ENCODE measurements at places on chromosomes 3 and 15.

DNA sequence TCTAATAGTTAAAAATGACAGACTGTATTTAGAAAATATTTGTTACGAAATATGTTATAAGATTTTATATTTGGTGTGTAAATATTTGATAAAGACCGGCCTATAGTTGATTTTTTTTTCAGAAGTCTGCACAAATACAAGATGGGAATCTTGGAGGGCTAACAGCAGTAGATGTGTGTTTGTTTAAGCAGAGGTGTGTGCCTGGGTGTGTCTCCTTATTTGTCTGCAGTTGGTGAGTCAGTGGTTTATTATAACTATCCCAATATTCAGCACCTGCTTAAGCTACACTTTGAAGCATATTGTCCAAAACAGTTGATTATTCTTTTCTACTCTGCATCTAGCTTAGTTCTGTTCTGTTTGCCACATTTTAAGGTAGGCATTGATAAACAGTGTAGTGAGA, 12.4 kb downstream of the GLCE start:
- no peak for DNase-seq

- DNase-seq: no peak
Measured at GRCh38 chr15:79431636-79432344, at the start of gene MINAR1. TSS of gene MINAR1 (plus strand) at chr15:79432336. CDS start at chr15:79456148, 23,812 bp downstream.

DNA sequence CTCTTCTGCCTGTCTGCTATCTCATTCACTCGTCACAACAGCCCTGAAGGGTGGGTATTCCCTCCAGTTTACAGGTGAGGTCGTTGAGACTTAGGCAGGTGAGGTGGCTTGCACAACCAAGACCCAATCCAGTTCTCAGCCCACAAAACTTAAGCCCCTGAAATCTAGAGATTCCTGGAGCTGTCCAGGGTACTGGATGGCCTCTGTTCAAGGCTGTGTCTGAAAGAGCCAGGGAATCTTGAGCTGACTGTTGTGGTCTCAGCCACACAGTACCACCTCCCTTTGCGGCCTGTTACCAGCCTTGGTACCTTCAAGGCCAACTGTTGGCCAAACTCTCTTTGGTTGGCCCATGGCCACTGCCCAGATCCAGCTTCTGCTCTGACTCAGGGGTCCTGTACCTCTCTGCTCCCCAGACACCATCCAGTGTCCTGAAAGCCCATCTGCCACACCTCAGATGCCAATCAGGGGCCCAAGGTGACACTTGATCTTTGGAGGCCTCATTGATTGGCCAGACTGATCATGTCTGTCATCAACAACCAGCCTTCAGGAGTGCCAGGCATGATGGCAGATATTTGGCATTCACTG, 10.9 kb upstream of the FAM107A start:
- DNase-seq: no peak

DNA sequence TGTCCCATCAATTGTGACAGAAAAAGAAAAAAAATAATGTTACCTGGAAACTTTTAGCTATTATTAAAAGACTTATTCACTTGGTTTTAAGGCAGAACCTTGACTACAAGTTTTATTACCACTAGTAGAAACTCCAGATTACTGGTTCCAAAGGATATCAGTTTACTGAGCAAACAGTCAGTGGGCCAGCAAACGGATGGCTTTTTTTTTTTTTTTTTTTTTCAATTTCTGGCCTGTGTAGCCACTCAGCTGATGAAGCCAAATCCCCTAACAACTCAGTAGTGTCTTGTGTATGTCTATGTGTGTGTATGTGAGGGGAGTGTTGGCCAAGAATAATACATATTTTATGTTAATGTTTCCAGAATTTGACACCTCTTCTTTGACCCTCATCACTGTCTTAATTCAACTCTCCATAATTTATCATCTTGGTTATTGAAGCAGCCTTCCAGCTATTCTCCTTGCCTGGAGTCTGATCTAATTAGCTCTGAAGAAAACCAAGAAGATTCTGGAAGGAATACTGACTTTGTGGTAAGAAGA, 724.9 kb downstream of the NSUN3 start:
- DNase-seq: peak; percentile 12

GRCh38 chr15:45644437-45644836, 9.6 kb downstream of the SQOR start:
- DNase-seq: no peak

DNA sequence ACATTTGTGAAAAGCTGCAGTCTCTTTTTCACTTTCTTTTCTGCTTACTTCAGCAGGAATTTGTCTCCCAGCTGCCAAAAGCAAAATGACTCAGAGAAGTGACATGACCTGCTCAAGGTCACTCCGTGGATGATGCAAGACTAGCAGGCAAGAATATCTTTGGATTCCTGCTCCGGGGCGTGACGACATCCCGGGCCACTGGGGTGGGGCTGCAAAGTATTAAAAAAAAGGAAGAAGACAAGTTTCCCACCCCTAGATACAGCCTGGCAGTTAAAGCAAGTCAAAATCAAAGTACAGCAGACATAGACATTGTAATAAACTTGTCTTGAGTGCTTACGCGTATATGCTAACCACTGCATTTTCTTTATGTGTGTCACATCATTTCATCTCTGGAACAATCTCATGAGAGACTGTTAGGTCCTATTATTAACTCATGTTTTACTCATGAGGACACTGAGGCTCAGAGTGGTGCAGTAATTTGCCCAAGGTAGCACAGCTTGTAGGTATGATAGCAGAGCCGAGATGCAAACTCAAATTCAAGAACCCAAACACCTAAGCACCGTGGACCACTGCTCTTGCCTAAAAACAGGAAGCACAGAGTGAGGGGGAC, 485.2 kb upstream of the PROK2 start:
- no peak for DNase-seq

DNA sequence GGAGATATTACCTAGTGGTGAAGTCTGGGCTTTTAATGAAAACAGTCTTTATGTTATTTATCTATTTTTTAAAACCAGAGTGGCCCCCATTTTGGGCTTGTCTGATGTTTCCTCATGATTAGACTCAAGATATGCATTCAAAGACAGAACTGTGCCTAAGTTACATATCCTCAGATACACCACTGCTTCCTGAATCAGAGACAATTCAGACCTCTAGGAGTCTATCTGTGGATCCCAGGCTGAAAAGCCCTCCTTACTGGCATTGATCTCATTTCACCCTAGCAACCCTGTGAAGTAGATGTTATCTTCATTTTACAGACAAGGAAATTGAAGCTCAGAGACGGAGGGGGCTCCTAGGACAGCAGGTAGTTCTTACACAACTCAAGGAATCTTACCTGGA, 16.8 kb upstream of the TGM5 start:
- no peak for DNase-seq

- DNase-seq: no peak
Measured at GRCh38 chr3:67067251-67067650, 69.1 kb downstream of the KBTBD8 start.

DNA sequence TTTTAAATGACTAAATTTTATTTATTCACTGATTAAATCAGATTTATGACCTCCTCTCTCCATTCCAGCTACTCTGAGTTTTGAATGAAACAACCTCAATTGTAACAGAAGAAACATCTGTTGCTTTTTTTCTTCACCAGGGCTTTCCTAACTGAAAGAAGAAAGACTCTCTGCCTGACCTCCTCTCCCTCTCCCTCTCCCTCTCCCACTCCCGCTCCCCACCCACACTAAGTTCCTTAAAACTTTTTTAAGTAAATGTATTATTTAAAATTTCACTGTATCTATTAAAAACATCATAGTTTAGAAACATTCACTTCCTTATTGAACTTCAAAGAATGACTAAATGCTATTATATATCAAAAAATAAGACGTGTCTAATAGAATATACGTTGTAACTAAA, 122.0 kb downstream of the TFDP2 start:
- DNase-seq: no peak

DNA sequence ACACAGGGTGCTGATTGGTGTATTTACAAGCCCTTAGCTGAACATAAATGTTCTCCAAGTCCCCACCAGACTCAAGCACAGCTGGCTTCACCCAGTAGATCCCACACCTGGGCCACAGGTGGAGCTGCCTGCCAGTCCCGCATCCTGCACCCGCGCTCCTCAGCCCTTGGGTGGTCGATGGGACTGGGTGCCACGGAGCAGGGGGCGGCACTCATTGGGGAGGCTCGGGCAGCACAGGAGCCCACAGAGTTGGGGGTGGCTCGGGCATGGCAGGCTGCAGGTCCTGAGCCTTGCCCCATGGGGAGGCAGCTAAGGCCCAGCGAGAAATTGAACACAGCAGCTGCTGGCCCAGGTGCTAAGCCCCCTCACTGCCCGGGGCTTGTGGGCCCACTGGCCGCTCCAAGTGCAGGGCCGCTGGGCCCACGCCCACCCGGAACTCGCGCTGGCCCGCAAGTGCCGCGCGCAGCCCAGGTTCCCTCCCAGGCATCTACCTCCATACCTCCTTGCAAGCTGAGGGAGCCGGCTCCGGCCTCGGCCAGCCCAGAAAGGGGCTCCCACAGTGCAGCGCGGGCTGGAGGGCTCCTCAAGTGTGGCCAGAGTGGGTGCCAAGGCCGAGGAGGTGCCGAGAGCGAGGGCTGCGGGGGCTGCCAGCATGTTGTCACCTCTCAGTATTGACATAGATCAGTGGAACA, 442.7 kb downstream of the OCA2 start:
- DNase-seq: no peak

GRCh38 chr3:113532698-113533533, 561 bp downstream of the SIDT1 start:
- no peak for DNase-seq

- DNase-seq: peak; percentile 23
Measured at GRCh38 chr3:39378088-39378487, 5.1 kb upstream of the SLC25A38 start.

GRCh38 chr15:69730281-69731080, 277.9 kb downstream of the RPLP1 start:
- no peak for DNase-seq

DNA sequence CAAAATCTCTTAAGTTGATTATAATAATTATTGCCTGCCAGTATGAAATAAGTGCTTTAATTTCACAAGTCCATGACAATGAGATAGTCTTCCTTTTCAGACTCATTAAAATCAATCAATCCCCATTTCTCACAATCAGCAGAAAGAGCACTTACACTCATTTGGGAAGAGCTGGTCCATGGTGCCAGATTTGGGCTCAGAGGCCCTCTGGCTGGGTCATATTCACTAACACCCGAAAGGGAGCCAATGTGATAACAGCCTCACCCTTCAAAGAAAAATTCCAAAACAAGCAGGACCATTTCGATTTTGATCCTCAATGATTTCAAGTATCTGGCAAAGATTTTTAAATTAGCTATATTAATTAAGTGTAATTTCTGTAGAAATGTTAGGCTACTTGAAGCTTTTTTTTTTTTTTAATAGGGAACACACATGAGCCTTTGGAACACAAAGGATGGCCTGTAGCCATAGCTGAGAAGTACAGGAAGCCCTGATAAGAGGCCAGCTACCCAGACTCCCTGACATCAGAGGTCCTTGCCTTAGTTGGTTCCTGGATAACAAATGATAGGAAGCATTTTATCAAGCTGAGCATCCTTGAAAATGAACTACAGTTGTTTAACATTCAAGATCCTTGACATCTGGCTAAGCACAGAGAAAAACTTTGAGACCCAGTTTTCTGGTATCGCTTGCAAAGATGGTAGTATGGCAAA, 17.1 kb downstream of the MCF2L2 start:
- no peak for DNase-seq

- peak; percentile 41 for DNase-seq
Measured at GRCh38 chr3:144866476-144866875, 894.9 kb downstream of the DIPK2A start.

DNA sequence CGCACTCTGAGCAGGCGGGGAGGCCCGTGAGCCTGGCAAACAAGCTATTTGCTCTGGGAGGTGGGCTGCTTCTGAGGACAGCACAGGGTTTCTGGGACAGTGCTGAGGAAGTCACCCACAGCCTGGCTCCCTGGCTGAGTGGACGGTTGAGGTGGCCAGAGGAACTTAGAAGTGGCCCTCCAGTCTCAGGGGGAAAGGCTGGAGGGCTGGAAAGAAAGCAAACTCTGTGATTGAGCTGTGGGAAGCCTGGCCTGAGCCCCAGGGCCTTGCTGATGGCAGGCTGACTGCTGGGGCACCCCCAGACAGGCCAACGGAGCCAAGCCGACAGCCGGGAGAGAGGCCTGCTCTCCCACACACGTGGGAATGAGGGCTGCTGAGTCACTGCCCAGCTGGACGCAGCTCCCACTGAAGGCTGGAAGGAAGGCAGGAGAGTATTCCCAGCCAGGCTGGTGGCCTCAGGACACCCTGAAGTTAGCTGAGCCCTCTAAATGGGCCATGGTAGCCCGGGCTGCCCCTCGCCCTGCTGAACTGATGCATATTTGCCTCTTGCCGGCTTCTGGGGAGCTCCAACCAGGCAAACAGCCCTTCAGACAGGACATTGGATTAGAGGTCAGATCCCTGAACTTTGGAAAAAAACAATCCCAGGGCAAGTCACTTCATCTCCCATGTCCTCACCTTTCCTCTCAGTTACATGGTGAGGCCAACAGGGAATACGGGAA, 98.0 kb upstream of the TLE3 start:
- DNase-seq: no peak

DNA sequence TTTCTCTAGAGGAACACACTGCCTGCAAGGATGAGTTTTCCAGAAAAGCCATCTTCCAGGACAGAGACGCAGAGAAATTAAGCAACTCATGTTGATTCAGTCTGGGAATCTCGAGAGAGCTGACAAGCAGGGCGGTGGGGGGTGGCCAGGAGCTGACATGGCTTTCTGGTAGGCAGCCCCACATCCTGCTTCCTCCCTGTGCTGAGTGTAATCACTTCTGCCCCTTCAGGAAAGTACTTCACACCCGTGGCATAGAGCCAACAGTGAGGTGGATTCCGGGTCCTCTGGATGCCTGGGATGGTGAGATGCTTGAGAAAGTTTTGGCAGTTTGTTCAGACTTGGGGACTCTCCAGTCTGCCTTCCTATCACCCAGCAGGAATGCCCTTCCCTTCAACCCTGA, 221.1 kb downstream of the SLCO3A1 start:
- no peak for DNase-seq

DNA sequence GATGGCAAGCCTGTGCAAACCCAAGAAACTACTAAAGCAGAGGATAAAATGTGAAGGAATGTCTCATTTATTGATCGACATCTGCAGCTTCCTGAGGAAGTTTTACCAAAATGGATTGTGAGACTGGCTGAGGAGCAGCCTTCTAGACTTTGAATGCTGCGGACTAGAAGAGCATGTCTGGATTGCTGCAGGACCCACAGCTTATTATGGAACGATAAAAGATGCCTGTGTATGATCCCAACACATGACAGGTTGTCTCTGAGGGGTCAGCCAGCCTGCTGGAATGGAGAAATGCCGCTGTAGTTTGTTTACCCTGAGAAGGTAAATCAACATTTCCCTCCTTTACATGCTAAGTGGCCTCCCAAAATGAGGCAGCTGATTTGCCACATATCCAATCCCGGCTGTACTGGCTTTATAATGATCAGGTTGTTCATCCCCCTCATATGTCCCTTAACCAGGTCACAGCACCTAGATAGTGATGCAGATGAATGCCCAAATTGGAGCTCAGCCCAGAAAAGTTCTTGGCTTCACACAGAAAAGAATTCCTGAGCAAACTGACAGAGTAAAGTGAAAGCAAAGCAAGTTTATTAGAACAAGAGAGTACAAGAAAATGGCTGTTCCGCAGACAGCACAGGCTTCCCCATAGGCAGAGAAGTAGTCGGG, 63.9 kb downstream of the IL12A start:
- no peak for DNase-seq
